CD4-positive, alpha-beta memory T cell (primary cell): ENCODE measurements at places on chromosomes 16 and 17. TPM values are rescaled to one million over a fixed set of nuclear protein-coding genes. Genes with fewer than 3 reads are reported as not detected.

GRCh38 chr16:49713770-49714169, 142.1 kb downstream of the ZNF423 start:
- no peak overlapping the region for H3K27ac ChIP-seq
- no peaks in the 10 kb centered on the region for H3K36me3 ChIP-seq
- H3K27me3 ChIP-seq = no peaks in the 10 kb centered on the region

GRCh38 chr17:383771-384621, 31.4 kb upstream of the RPH3AL start:
- no peak for DNase-seq
- no peak overlapping the region for H3K27ac ChIP-seq
- H3K36me3 ChIP-seq = no peaks in the 10 kb centered on the region
- H3K27me3 ChIP-seq = peaks cover 3% of the 10 kb centered on the region
- no peak overlapping the region for H3K4me3 ChIP-seq
- H3K4me1 ChIP-seq = peaks cover 5% of the 10 kb centered on the region

ABCC12 gene
- not detected for total RNA-seq

DNA sequence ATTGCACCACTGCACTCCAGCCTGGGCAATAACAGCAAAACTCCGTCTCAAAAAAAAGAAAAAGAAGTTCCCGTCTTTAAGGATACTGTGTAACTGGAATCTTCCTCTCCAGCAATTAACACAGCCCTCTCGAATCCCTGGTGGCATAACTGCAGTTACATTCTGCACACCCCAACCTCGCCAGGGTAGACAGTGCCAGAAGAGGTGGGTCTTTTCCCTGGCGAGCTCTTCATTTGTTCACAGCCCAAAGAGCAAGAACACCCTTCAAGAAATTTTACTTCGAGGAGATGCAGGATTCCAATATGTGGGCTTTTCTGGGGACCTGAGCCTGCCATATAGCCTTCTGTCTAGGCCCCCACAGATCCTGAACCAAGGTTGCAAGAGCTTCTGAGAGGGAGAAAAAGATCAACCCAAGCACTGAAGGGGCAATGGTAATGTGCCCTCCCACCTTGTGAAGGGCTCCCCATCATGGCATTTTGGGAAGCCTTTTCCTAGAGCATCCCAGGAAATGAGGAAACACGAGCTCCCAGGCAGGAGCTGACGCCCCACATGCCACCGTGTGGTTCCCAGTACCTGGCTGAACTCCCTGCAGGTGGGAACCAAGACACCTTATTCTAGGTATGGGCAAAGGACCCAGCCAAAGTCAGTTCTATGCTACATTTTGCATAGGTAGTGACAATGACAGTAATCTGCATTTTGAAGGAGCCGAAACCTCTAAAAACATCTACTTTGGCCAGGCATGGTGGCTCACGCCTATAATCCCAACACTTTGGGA, 26.9 kb downstream of the TK2 start:
- no peaks in the 10 kb centered on the region for H3K27me3 ChIP-seq
- H3K4me1 ChIP-seq = peaks cover 74% of the 10 kb centered on the region
- H3K4me3 ChIP-seq = peak overlapping the region; percentile 14
- DNase-seq = no peak

GRCh38 chr16:11395008-11395948, 50.0 kb downstream of the RMI2 start:
- no peak overlapping the region for H3K4me3 ChIP-seq
- peaks cover 5% of the 10 kb centered on the region for H3K4me1 ChIP-seq
- H3K27ac ChIP-seq = no peak overlapping the region
- H3K36me3 ChIP-seq = no peaks in the 10 kb centered on the region
- no peak for DNase-seq

DNA sequence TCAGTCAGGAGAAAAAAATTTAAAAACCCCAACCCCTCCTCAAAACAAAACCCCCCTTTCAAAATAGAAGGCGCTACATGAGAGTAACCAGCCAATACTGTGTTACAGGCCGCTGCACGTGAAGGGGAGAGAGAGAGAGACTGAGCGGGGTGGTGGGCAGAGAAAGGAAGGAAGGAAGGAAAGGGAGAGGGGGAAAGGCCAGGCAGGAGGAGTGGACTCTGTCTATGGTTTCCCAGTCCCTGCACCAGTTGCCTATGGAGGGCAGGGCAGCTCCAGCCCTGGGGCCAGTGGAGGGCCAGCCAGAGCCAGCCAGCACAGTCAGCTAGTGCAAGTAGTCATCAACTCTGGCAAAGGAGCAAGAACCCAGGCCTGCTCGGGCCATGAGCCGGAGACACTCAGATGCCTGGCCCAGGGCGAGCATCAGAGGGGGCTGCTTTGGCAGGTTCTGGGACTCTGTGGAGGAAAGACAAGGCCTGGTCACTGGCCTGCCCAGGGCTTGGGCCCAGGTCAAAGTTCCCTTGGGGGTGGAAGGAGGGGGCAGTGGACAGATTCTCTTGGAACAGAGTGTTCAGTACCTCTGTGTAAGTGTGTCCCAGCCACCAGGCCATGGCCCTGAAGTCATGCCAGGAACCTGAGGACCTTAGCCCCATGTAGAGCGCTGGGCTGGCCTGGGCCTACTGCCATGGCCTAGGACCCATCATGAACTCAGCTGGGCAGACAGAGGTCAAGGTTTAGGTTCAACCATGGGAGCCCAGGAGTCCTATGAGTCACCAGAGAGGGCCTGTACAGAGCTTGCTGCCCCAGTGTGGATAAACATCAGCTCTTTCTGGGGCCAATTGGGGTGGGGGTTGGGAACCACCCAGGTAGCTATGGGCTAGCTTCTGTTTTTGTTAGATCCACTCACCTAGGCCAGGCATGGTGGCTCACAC, 7.3 kb upstream of the GFOD2 start:
- no peak overlapping the region for H3K27ac ChIP-seq
- DNase-seq = no peak
- H3K27me3 ChIP-seq = no peaks in the 10 kb centered on the region
- H3K4me3 ChIP-seq = no peak overlapping the region
- no peaks in the 10 kb centered on the region for H3K4me1 ChIP-seq
- H3K36me3 ChIP-seq = peaks cover 38% of the 10 kb centered on the region

KRTAP2-1 gene
- total RNA-seq = not detected

KLHL10 gene
- not detected for total RNA-seq

DNA sequence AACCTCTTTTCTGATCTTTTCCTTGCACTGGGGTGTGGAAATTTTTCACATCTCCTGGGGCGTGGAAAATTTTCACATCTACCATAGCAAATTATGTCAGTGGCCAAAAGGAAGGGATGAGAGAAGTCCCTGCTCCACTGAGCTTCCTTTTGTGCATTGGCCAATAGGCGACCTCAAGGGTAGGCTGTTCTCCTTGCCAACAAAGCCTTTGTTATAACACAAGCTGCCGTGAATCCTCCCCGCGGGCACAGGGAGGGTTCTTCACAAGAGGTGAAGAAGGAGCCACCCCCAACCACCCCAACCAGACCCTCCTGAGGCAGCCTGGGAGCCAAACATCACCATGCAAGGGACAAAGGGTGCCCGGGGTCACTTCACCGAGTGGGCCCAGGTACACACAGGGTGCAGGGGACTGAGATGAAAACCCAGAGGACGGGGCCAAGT, 6.5 kb downstream of the SLC5A11 start:
- no peaks in the 10 kb centered on the region for H3K27me3 ChIP-seq
- no peak overlapping the region for H3K4me3 ChIP-seq
- H3K27ac ChIP-seq = no peak overlapping the region
- H3K36me3 ChIP-seq = no peaks in the 10 kb centered on the region

- H3K4me1 ChIP-seq = peaks cover 4% of the 10 kb centered on the region
- peak; percentile 56 for DNase-seq
- H3K27me3 ChIP-seq = no peaks in the 10 kb centered on the region
- no peaks in the 10 kb centered on the region for H3K36me3 ChIP-seq
Observed at GRCh38 chr17:13030459-13031300, 12.9 kb upstream of the ELAC2 start.

DNA sequence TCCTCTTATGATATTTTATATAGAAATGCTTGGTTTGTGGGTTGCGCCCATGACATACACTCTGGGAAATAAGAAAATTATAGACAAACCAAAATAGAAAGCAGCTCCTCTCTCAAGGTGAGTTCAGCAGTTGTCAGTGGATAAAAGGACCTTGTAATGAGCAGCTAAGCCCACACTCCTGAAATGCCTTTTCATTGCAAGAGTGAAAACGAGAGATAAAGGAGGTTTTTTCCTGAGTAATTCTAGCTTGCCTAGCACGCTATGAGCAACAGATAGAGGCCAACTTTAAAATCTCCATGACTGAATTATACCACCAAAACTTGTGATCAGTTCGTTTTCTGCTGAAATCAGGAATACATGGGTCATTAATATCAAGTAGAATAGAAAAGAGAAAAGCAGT, 261.8 kb upstream of the CACNG5 start:
- H3K4me3 ChIP-seq = no peak overlapping the region
- no peak overlapping the region for H3K27ac ChIP-seq
- no peak for DNase-seq
- no peaks in the 10 kb centered on the region for H3K36me3 ChIP-seq

- H3K36me3 ChIP-seq = no peaks in the 10 kb centered on the region
- no peak for DNase-seq
- no peak overlapping the region for H3K4me3 ChIP-seq
- H3K27ac ChIP-seq = no peak overlapping the region
- H3K27me3 ChIP-seq = no peaks in the 10 kb centered on the region
Observed at GRCh38 chr17:19346351-19347255, 15.9 kb downstream of the B9D1 start.

DNA sequence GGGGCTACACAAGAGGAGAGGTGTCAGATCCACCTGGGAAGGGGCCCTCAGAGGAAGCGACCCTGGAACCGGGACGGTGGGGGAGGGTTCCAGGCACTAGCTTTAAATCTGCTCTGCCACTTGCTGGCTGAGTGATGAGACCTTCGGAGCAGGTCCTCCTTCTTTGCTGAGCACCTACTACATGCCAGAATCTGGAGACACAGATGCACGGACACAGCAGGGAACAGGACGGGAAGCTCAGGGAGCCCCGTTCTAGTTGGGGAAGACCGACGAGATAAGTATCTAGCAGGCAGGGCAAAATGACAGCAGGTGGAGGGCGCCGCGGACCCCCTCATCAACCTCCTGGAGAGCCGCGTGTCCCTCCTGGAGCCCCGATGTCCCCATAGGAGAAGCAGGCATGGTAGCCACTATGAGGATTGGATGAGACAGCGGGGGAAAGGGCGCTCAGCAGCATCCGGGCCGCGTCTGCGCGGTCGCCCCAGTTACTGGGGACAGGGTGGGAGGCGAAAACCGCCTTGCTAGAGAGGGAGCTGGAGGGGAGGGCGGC, 27.2 kb downstream of the SBK1 start:
- no peak overlapping the region for H3K4me3 ChIP-seq
- H3K4me1 ChIP-seq = peaks cover 17% of the 10 kb centered on the region
- H3K27ac ChIP-seq = no peak overlapping the region
- peaks cover 6% of the 10 kb centered on the region for H3K36me3 ChIP-seq
- H3K27me3 ChIP-seq = no peaks in the 10 kb centered on the region
- no peak for DNase-seq

DNA sequence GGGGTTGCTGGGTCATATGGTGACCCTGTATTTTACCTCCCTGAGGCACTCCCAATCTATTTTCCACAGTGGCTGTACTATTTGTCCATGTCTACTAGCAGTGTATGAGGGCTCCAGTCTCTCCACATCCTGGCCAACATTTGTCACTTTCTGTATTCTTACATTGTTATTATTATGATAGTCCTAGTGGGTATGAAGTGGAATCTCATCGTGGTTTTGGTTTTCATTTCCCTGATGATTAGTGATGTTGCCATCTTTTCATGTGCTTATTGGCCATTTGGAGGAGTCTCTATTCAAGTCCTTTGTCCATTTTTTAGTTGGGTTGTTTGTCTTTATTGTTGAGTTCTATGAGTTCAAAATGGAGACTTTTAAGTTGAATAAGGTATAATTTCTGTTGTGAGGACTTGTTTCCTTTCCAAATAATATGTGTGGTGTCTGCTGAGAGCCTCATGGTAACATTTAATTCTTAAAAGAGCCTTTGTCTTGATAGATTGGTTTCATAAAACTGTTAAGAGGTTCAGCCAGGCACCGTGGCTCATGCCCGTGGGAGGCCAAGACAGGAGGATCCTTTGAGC, 108.2 kb downstream of the RPTOR start:
- peaks cover 34% of the 10 kb centered on the region for H3K4me1 ChIP-seq
- no peak for DNase-seq
- H3K36me3 ChIP-seq = no peaks in the 10 kb centered on the region

HOXB1 gene
- not detected for total RNA-seq

DNA sequence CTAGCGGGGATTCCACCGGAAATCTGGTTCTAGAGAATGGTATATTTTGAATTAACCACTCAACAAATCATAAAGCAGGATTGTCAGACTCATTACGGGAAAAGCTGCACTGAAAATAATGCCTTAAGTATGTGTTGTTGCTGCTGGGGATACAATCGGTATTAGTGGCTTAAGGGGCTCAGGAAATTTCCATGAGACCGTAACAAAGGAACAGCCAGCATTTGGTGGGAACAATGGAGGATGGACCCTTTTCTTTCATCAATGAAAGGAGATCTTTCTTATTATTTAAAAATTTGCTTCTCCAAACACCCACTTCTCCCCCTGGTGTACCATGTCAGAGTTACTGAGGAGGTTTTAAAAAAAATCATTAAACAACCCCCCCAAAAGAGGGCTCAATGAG, 342.6 kb upstream of the ZFHX3 start:
- H3K27ac ChIP-seq = no peak overlapping the region
- H3K27me3 ChIP-seq = no peaks in the 10 kb centered on the region
- no peak overlapping the region for H3K4me3 ChIP-seq
- no peaks in the 10 kb centered on the region for H3K4me1 ChIP-seq
- DNase-seq = no peak
- no peaks in the 10 kb centered on the region for H3K36me3 ChIP-seq

KCTD2 gene
- total RNA-seq = 31.7 TPM

DNA sequence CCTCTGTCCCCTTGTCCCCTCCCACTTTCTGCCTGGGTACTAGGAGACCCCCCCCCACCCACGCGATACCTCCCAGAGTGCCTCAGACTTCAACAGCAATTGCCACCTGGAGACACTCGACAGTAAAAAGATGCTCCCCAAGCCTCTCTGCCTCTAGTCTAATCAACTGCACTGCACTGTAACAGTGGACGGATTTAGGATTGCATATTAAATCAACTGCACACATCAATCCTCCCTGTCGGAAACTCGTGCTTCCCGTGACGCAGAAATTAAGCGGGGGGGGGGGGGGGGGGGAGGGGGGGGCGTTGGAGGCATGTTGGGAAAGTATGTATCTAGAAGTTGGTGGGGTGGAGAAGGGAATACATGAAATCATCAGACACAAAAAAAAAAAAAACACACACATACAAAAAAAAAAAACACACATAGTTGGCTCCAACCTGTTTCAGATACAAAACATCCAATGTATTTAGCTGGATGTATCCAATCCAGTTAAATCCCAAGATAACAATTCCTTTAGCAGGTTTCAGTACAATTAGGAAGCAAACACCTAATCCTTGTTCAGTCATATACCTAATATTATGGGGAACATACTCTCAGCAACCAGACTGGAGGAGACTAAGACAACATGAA, 29.7 kb downstream of the FAM222B start:
- peak; percentile 84 for DNase-seq
- H3K4me3 ChIP-seq = peak overlapping the region; percentile 75
- H3K4me1 ChIP-seq = peaks cover 38% of the 10 kb centered on the region
- no peaks in the 10 kb centered on the region for H3K27me3 ChIP-seq

GRCh38 chr16:1436731-1437355, 6.0 kb downstream of the PERCC1 start:
- H3K4me1 ChIP-seq = no peaks in the 10 kb centered on the region
- H3K4me3 ChIP-seq = no peak overlapping the region
- no peak overlapping the region for H3K27ac ChIP-seq
- H3K27me3 ChIP-seq = no peaks in the 10 kb centered on the region
- no peaks in the 10 kb centered on the region for H3K36me3 ChIP-seq

KRT25 gene
- total RNA-seq = not detected
